MV-4-11 (cell line): ENCODE measurements at places on chromosomes 4 and X.

DNA sequence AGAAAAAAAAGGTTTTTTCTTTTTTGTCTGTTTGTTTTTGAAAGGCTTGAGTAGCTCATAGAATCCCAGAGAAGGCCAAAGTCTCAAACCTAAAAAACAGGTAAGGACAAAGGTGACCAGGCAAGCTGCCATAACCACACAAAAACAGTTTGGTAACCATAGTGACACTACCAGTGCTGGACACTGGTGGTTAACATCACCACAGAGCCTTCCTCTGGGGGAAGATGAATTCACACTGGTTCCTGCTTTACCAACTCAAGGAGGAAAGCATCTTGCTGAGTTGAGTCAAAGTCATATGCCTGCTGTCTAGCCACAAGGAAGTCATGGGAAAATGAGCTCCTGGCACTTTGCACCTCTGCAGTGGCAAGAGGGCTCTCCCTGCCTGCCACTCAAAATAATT, 32.5 kb downstream of the IDS start:
- no peak for DNase-seq

- DNase-seq = no peak
Measured at GRCh38 chrX:96224279-96224678, 460.4 kb upstream of the DIAPH2 start.

DNA sequence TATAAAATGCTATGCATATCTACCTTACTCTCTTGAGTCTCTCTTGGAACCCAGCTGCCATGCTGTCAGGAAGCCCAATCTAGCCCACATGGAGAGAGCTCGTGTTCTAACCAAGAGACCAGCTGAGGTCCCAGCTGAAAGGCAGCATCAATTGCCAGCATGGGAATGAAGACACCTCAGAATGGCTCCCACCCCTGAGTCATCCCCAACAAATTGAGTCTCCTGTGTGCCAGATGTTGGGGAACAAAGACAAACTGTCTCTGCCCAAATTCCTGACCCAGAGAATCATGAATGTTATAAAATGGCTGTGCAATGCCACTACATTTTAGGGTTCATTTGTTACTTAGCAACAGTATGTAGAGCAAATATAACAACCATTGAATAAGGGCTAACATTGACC, 105.2 kb upstream of the STX18 start:
- no peak for DNase-seq

DNA sequence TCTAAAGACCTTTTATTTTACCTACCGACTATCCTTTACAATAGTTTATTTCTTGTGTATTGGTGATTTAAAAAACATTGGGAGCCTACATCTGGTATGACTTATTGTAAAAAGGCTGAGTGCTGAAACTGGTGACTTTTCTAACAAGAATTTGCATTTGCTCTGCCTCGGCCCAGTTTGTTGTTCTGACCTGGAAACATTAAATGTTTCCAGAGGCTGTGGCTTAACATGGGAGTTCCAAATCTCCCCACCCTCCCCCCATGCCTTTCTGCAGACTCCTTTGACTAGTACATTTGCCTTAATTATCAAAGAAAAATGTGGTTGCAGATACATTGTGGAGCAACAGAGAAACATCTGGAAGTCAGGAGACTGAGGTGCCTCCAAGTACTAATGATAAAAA, 39.8 kb downstream of the SPCS3 start:
- DNase-seq = no peak

DNA sequence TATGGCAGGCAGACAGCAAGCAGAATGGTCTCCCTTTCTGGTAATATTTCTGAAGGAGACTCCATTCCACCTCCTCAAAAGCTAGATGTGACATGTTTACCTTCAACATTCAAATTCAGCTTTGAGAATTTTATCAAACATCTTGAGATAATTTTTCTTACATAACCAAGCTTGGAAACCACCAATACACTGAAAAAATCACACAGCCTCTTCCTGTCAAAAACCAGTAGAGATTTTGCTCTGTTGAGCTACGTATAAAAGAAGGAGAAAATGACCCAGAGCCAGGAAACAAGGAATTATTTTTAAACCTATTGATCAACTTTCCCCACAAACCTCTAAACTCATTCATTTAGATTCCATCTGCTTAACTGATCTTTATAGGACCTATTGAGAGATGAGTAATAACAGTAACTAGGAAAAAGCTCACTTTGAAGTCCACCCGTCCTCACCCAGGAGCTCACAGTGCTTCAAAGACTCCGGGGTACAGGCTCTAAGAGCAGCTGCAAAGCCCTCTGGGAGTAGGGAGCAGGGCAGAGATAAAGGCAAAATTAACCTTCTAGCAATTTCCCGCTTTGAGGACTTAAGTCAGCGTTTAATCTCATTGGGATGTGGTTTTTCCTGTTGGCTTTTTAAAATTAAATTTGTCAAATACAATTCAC, 318.2 kb upstream of the RASGEF1B start:
- DNase-seq = no peak

DNA sequence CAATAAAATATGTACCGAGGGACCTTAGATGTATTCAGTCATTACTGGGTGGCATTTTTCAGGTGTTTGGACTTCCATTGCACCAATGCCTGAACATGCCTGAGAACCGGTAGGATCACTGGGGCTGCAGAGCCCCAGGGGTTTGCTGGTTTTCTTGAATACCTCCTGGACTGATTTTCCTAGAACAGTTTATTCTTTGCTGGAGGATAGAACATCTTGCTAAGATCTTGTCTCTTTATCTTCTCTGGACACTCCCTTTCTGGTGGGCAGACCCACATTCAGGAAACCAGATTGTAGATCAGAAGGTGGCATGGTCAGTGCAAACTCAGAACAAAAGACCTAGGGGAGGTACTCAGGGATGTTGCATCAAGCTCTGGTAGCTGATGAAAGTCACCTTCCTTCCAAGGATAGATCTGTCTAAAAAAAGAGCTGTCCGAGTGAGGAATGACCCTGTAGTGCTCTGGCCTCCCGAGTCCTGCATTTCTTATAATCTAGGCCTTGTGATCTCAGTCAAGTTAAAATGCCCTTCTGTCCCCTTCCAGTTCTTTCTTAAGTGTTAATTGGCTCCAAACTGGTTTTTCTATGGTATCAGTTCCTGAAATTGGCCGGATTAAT, 84.8 kb downstream of the CLDN34 start:
- DNase-seq = no peak

GRCh38 chrX:53654376-53654775, 32.1 kb downstream of the HUWE1 start:
- DNase-seq = no peak

DNA sequence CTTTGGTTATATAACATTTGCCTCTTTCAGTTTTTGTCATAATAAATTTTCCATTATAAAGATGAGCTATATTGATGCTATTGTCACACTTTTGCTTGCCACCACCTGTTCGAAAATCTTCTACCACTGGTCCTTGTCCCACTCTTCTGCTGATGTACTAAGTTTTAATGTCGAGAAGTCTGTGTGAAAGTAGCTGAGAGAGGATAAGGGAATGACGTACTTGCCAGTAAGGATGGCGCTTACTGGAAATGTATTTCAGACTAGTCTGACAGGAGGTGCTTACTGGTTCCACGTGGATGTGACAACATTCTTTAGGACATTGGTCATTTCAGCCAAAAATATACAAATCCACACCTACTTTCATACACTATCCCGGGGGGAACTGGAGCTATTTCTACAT, 132.7 kb upstream of the NR3C2 start:
- DNase-seq = no peak

GRCh38 chr4:174215961-174216680, 67.3 kb downstream of the FBXO8 start:
- DNase-seq = no peak

DNA sequence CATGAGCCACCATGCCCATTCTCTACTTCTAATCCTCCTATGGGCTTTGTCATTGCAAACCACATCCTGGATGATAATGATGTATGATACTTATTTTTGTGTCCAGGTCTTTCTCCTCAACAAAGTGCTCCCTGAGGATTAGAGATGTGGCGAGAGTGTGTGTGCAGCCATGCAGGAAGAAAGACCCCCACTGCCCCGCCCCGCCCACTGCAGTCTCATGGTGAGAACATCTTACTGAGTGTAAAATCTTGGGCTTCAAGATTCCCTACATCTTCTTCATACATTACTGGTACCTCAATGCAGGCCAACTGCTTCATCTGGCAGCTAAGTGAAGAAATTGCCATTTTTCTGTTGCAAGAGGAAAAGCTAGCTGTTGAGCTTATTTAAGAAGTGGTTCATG, 25.9 kb upstream of the MAP3K15 start:
- no peak for DNase-seq

- no peak for DNase-seq
Measured at GRCh38 chr4:105469736-105470135, 4.1 kb downstream of the PPA2 start.

GRCh38 chr4:111136438-111136837, 513.6 kb upstream of the PITX2 start:
- no peak for DNase-seq

DNA sequence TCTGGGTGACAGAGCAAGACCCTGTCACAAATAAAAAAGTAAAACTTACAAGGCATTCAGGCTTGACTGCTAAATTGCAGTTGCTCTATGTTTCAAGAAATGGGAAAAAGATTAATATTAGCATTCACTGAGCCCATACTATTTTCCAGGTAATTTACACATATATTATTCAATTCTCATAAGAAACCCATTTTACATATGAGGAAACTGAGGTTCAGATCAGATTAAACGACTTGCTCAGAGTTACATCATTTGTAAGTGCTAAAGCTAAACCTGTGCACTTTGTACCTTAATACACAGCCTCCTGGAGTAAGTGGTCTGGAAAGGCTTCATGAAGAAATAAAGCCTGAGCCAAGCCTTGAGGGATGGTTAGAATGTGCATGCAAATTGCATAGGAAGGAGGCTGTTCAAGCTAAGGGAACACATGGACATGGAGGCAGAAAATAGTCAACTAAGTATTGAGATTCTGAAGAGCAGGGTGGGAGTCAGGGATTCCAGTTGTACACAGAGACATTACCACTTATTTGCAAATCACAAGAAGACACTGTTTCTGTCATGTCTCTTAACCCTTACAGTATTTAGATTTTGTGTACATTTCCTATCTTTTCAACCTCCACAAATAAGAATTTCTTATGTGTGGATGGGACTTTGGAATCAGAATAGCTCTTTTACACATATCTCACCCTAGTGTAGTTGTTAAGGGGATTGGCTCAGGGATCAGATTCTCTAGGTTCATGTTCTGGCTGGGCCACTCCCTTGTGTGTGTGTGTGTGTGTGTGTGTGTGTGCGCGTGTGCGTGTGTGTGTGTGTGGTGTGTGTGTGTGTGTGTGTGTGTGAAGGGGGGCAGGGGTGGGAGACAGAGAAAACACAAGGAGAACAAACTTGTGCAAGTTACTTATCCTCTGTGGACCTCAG, 113.4 kb downstream of the TMEM164 start:
- no peak for DNase-seq

DNA sequence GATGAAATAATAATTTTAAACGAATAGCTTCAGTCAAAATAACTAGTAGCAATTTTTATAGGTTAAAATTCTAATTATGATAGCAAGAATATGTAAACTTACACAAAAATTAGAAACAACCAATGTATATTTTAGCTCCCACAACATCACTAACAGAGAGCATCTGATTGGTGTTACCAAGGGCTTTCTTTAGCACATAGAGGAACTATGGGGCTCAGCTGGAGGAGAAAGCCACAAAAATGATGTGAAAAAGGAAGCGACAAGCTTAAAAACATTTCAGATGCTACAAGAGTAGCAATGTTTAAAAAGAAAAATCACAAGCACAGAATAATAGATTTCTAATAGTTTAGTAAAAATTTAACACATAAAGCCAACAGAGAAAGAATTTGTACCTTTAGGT, 56.3 kb downstream of the ATP8A1 start:
- peak; percentile 14 for DNase-seq

DNA sequence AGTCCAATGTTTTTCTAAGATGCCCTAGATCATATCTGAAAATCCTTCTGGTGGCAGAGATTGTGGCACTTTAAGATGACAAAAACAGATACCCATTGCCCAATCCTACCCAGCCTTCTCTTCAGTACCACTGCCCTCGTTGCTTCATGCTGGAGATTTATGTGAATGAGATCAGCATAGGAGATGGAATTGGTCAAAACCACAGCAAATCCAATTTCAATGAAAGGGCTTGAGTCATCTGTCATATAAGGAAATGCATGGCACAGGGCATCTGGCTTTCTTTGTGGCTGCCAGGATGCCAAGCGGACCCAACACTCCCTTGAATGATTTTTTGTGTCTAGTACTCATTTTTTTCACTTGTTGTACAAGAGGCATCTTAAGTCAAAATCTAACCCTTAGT, 16.8 kb downstream of the AFF2 start:
- peak; percentile 59 for DNase-seq

GRCh38 chr4:115515366-115515765, 401.9 kb upstream of the NDST4 start:
- peak; percentile 59 for DNase-seq

DNA sequence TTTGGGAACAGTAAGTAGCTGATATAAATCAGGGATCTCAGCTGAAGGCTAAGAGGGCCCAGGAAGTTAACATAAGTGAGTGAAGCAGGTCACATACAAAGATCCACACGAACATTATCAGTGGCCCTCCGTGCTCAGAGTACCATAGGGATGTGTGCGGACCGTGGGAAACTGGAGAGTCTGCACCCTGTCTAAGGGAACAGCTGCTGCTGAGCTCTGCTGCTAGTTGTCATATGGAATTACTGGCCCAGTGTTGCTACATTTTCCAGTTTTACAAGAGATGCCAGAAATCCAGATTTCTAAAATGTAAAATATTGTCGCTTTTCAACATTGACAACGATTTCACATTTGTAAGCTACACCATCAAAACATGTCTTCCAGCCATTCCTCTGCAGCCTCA, 90.5 kb downstream of the RTL5 start:
- no peak for DNase-seq

- peak; percentile 11 for DNase-seq
Measured at GRCh38 chr4:5027346-5027745, 8.1 kb upstream of the CYTL1 start.
